Putamen (tissue), 1 donor: ENCODE measurements at places on chromosomes 1 and 21.

GRCh38 chr21:17848228-17848627, 29.1 kb upstream of the C21orf91 start:
- peak; percentile 62 for DNase-seq

DNA sequence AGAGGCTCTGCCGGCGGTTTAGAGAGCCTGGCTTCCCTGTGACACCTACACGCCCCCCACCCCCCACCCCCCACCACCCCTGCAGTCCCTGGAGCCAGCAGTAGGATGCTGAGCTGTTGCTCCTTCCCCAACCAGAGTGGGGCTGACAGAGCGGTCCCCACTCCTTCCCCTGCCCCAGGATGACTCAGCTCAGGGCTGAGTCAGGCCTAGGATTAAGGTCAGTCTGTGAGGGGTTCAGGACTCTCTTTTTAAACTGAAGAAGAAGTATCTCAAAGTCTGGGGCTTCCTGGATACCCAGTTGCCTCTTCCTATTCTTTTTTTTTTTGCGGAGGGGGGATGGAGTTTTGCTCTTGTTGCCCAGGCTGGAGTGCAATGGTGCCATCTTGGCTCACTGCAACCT, 19.1 kb downstream of the DMBX1 start:
- DNase-seq: no peak

DNA sequence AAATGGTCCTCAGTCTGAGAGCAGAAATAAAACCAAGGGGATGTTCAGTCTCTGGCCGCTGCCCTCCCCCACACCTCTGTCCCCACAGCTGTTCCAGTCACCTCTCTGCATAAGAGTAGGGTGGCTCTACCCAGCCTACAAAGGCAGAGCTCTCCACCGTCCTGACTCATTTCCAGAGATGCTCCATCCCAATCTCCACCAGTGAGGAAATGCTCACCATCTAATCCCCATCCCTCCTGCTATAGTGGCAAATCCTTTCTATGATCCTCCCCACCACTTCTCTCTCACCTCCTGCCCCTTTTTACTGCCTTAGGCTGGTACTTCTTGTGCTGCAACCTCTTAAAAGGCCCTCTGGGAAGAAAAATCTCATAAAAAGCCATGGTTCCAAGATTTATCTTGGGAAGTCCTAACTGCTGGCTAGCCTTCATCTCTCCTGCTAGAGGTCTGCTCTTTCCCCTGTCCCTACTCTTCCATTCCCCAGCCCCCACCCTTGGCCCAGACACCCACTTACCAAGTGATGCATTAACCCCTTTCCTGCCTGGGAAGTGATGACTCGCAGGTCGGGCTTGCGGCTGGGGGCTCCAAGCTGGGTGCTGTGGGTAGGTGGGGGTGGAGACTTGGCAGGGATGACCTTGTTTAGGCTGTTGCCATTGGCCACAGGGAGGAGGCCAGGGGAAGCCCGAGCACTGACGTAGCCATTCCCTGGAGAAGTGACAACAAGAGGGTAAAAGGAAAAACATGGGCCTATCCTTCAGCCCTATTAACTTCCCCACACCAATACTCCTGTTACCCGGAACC, 23.9 kb downstream of the MEF2D start:
- DNase-seq: no peak

GRCh38 chr21:17548262-17548661, 35.4 kb downstream of the CXADR start:
- DNase-seq: no peak

- no peak for DNase-seq
Measured at GRCh38 chr1:115426956-115427355, 88.9 kb upstream of the NGF start.

DNA sequence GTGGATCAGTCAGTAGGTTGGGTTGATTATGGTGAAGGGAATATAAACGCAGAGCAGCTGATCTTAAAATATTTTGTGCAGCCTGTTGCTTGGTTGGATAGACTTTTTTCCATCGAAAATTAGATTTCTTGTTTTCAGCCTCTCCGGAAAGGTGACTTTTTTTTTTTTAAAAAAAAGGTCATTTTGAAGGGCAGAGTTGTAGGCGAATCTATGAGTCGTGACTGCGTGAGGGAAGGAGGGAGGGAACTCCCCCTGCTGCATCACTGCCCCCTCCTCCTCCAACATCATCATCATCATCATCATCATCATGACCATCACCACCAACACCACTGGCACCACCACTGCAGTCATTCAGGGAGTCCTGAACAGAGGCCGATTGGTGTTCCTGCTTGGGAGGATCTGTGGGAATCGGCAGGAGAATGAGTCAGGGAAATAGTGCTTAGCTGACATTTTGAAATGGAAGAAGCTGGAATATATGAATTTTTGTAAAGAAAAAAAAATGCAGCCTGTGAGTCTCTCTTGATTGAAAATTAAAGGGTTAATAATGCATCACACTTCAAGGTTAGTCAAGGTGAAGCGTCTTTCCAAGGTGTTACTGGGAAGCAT, 1.2 kb downstream of the ATP1B1 start:
- DNase-seq: no peak

DNA sequence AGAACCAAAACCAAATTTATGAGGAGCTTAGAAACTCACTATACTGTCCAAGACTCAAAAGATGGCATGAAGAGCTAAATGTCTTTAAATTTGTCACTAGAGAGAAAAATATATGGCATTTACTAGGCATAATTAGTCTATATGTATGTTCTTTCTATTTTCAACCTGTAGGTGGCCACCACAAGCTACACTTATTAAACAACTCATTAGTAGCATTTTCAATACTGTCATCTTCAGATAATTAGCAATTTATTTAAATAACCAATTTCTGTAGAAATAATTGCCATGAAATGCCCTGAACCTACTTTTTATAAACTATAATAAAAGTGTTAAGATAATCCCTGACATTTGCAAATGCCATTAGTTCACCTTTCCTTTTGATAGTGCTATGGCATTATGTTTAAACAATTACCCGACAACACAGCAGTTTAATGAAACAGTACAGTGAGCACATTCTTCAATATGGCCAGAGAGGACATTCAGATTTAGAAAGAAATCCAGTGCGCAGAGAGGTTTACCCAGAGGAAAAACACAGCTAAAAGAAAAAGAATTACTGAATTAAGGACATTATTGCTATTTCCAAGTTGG, 522.5 kb downstream of the PTBP2 start:
- no peak for DNase-seq

- DNase-seq: peak; percentile 84
Measured at GRCh38 chr1:244969355-244970235, 105.3 kb upstream of the HNRNPU start.

- peak; percentile 86 for DNase-seq
Measured at GRCh38 chr1:226688056-226688748, 50.9 kb downstream of the ITPKB start.

GRCh38 chr1:115560027-115560426, 81.7 kb upstream of the VANGL1 start:
- no peak for DNase-seq

DNA sequence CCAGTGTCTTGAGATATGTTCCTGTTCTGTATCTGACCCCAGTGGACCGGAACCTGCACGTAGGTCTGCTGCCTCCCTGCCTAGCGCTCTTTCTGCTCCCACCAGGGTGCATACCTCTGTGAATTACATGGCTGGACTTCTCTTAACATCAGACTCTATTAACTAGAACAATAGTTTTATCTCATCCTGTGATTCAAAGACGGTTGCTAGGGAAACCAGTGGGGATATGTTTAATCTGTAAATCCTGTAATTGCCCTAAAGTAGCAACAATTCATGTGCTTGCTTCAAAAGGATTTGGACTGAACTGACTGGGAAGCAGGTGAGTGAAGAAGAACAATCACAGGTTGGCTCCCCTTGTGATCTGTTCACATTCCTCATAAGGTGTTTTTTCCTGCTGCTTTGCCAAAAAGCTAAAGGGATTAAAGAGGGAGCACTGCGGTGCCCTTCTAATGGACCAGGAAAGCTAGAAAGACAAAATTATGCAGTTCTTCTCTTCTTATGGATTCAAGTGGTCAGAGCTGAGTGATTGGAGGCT, 52.7 kb upstream of the DIRAS3 start:
- no peak for DNase-seq

- no peak for DNase-seq
Measured at GRCh38 chr1:103900005-103900404, 150.3 kb downstream of the AMY1C start.

- DNase-seq: no peak
Measured at GRCh38 chr1:114215436-114215835, 61.8 kb upstream of the SYT6 start.

- DNase-seq: no peak
Measured at GRCh38 chr1:58573705-58574591, 3.1 kb downstream of the TACSTD2 start.

DNA sequence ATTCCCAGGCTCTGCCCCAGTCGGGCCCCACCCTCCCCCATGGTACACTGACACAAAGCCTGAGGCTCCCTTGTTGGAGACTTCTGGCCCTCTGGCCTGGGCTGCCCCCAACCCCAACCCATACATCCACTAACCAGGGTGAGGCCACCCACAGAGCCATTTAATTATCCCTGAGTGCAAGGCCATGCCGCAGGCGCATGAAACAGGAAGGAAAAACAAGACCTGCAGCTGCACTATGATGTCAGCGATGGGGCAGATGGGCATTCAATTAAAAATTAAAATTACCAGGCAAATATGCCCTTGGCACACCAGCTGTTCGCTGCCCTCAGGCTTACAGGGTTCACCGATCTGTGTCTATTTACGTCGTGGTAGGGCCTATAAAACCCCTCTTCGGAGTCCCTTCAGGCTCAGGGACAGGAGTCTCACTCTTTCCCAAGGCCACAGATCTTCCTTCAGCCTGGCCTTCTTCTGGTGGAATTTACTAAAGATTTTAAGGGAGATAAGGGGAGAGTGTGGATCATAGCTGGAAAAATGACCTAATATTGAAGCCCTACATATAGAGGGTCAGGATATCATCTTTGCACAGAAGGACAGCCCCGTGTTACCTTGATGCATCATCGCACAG, 29.6 kb upstream of the RGS16 start:
- no peak for DNase-seq

- DNase-seq: no peak
Measured at GRCh38 chr1:25765136-25765922, 34.7 kb upstream of the SELENON start.

- DNase-seq: no peak
Measured at GRCh38 chr1:240967070-240967724, 355.2 kb upstream of the GREM2 start.

DNA sequence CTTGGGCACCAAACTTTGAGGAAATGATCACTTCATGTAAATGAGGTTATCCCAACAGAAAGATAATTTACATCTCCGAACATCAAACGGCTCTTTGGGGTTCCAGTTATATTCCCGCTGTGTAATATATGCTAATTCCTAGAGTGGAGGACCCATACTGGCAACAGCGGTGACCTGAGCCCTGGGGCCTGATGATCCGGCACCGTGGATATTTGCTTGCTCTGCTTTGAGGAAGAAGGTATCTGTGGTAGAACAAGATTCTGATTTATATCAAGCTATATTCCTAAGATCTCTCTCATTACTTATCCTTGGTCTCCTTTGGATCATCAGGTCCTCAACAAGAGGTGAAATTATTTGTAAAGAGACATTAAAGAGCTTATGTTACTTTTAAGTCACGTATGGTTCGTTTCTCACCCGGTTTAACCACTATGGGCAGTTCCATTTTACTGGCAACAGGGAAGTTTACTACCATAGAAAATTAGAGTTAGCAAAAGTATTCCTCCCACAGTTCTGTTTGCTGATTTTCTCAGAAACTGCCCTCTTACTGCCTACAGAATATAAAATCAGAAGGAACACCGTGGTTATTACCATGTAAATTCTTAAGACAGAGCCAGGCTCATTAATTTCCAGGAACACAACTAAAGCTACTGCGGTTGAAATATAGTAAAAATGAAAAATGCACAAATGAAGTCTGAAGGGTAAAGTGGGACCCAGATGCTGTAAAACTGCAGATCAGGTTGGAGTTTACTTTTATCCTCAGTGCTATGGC, 56.7 kb downstream of the MRPL39 start:
- DNase-seq: no peak

- DNase-seq: no peak
Measured at GRCh38 chr1:197441999-197442414, 174.0 kb downstream of the CRB1 start.

- DNase-seq: no peak
Measured at GRCh38 chr1:220378571-220379302, 106.5 kb upstream of the RAB3GAP2 start.

GRCh38 chr1:212507369-212507768, 74.6 kb downstream of the NENF start:
- no peak for DNase-seq

GRCh38 chr1:206041640-206042039, 11.3 kb upstream of the RHEX start:
- DNase-seq: no peak

DNA sequence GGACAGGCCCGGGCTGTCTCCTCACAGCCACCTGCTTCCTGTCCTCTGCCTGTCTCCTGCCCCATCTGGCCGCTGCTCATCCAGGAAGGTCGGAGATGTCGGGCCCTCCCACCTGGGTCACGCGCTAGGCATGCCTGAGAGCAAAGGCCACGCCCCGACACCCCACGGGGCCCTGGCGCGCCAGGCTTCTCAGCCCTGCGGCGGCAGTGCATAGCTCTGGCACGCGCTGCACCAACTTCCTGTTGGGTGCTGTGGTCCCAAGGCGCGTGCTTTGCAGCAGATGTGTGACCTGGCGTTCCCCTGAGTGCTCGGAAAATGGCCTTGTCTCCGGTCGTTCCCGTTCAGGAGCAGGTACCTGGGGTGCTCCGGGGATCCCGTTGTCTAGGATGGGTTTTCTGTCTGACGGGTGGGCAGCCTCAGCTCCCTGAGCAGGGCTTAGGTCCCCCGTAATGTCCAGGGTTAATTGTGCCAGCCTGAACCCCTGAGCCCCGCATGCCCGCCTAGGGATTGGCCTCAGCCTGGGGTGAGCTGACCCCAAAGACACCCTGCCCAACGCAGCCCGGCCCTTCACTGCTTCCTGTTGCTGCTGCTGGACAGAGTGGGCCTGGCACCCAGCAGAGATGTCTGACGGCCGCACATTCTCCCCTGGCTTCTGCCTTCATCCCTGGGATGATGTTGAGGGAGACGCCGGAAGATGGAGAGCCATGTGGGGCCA, 19.4 kb upstream of the KCNAB2 start:
- no peak for DNase-seq

- DNase-seq: no peak
Measured at GRCh38 chr1:171727778-171728177, 14.1 kb downstream of the VAMP4 start.

GRCh38 chr1:108117945-108118902, 81.9 kb downstream of the SLC25A24 start:
- DNase-seq: no peak
